Esophagus squamous epithelium (tissue), 5 donors: ENCODE measurements at places on chromosomes 7 and 10. TPM values are rescaled to one million over a fixed set of nuclear protein-coding genes. Genes with fewer than 3 reads are reported as not detected.

ADAM22 gene
- total RNA-seq, result 0.97 TPM

OR2A42 gene
- total RNA-seq, result not detected

DNA sequence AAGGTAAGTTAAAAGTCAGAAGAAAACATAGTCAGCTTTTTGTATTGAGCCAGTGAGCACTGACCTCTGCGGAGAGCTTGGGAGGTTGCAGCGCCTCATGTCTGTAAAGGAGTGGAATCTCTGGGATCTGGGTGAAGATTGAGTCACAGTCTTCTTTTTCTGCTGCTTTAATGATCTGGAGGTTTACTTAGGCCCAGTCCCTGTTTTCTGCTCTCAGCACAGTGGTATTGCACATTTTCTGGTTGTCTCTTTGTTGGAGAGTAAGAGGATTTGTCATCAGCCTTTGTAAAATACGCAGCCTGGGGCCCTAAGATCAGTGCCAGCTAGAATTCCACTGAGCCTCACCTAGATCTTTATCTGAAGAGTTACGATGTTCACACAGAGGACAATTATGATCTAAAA, 58.3 kb upstream of the GJD4 start:
- no peak overlapping the region for H3K27ac ChIP-seq
- no peak overlapping the region for H3K4me3 ChIP-seq
- H3K27me3 ChIP-seq, result no peaks in the 10 kb centered on the region

GPR37 gene
- 3.7 TPM for total RNA-seq

GRCh38 chr7:79453558-79454360, at the start of gene MAGI2:
TSS of gene MAGI2 (minus strand) at chr7:79453667. CDS start at chr7:79453320, 347 bp downstream.
- peak within 1 kb of the TSS; percentile 71 for H3K4me3 ChIP-seq
- no peaks in the 10 kb centered on the region for H3K36me3 ChIP-seq
- H3K27ac ChIP-seq, result peak within 1 kb of the TSS; percentile 94
- no peaks in the 10 kb centered on the region for H3K4me1 ChIP-seq
- DNase-seq, result peak; percentile 3
- H3K27me3 ChIP-seq, result no peaks in the 10 kb centered on the region

CRTAC1 gene
- 10.7 TPM for total RNA-seq

DNA sequence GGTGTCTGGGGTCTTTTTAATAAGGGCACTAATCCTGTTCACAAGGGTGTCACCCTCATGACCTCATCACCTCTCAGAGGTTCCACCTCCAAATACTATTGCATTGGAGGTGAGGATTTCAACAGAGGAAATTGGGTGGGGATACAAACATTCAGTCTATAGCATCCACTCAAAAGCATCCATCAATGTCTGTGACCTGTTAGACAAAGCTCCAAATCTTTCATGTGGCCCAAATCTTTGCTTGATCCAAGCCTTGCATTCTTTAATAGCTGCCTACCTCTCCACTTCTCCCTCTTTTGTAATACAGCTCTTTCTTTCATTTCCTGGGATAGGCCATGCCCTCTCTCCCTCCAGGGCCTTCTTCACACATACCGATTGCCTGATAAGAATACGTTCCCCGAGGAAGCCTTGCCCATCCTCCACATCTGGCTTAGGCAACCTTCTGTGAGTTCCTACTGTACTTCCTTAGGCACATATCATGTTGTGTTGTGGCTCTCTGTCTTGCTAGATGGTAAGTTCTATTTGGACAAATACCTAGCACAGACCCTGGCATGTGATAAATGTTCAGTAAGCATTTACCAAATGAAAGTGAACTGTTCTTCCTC, 66.1 kb downstream of the CREM start:
- H3K27me3 ChIP-seq, result no peaks in the 10 kb centered on the region
- no peaks in the 10 kb centered on the region for H3K36me3 ChIP-seq
- no peak for DNase-seq
- H3K4me1 ChIP-seq, result peaks cover 18% of the 10 kb centered on the region
- H3K4me3 ChIP-seq, result no peak overlapping the region

GRCh38 chr7:87267239-87267900, 47.8 kb upstream of the TMEM243 start:
- no peaks in the 10 kb centered on the region for H3K27me3 ChIP-seq
- no peak overlapping the region for H3K4me3 ChIP-seq
- no peak for DNase-seq

- H3K27ac ChIP-seq, result no peak overlapping the region
- DNase-seq, result no peak
- H3K36me3 ChIP-seq, result no peaks in the 10 kb centered on the region
- no peaks in the 10 kb centered on the region for H3K27me3 ChIP-seq
- H3K4me1 ChIP-seq, result no peaks in the 10 kb centered on the region
- no peak overlapping the region for H3K4me3 ChIP-seq
Observed at GRCh38 chr7:138025215-138026186, 23.6 kb upstream of the CREB3L2 start.

NUTM2D gene
- total RNA-seq, result 1.9 TPM

- no peaks in the 10 kb centered on the region for H3K36me3 ChIP-seq
- no peaks in the 10 kb centered on the region for H3K27me3 ChIP-seq
- no peak for DNase-seq
- H3K4me1 ChIP-seq, result peaks cover 8% of the 10 kb centered on the region
Observed at GRCh38 chr7:2837496-2837895, 6.6 kb downstream of the GNA12 start.

ASB10 gene
- not detected for total RNA-seq

DNA sequence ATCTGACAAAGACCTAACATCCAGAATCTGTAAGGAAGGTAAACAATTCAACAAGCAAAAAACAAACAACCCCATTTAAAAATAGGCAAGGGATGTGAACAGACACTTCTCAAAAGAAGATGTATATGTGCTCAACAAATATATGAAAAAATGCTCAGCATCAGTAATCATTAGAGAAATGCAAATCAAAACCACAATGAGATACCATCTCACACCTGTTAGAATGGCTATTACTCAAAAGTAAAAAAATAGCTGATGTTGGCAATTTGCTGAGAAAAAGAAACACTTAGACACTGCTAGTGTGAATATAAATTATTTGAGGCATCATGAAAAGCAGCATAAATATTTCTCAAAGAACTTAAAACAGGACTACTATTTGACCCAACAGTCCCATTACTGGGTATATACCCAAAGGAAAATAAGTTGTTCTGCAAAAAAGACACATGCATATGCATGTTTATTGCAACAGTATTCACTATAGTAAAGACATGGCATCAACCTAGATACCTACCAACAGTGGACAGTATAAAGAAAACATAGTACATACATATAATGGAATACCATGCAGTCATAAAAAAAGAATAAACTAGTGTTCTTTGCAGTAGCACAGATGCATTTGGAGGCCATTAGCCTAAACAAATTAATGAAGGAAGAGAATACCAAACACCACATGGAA, 980.1 kb downstream of the KCNMA1 start:
- H3K27ac ChIP-seq, result no peak overlapping the region
- no peaks in the 10 kb centered on the region for H3K36me3 ChIP-seq
- no peak overlapping the region for H3K4me3 ChIP-seq
- H3K27me3 ChIP-seq, result no peaks in the 10 kb centered on the region
- no peaks in the 10 kb centered on the region for H3K4me1 ChIP-seq
- DNase-seq, result no peak

- H3K4me1 ChIP-seq, result no peaks in the 10 kb centered on the region
- no peak overlapping the region for H3K4me3 ChIP-seq
- no peaks in the 10 kb centered on the region for H3K36me3 ChIP-seq
Observed at GRCh38 chr7:157975401-157976372, 611.9 kb downstream of the PTPRN2 start.

GRCh38 chr10:59833810-59834209, 72.5 kb downstream of the CCDC6 start:
- DNase-seq, result no peak
- H3K36me3 ChIP-seq, result peaks cover 29% of the 10 kb centered on the region
- H3K4me1 ChIP-seq, result peaks cover 9% of the 10 kb centered on the region
- no peaks in the 10 kb centered on the region for H3K27me3 ChIP-seq

CNPY1 gene
- total RNA-seq, result not detected

GRCh38 chr10:77195101-77195500, 442.5 kb downstream of the KCNMA1 start:
- H3K27me3 ChIP-seq, result no peaks in the 10 kb centered on the region
- H3K36me3 ChIP-seq, result no peaks in the 10 kb centered on the region
- peak overlapping the region; percentile 68 for H3K27ac ChIP-seq
- no peak overlapping the region for H3K4me3 ChIP-seq
- no peak for DNase-seq

NXPH1 gene
- not detected for total RNA-seq

DNA sequence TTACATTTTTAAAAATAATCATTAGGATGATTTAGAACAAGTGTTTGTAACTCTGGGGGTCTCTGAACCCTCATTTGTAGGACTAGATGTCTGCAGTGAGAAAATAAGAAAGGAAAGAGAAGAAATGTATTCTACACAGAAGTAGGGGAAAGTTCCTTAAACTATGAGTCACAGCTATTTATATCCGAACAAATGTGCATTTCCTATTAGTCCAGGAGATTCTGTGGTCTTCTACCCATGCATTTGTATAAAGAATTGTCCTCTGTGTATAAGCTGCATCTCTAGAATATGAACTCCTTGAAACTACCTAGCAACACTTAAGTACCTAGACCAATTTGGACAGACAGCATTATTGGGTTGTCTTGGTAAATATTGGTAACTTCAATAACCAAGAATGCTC, 15.9 kb upstream of the CD36 start:
- H3K4me1 ChIP-seq, result peaks cover 7% of the 10 kb centered on the region
- no peak for DNase-seq
- H3K36me3 ChIP-seq, result no peaks in the 10 kb centered on the region
- no peaks in the 10 kb centered on the region for H3K27me3 ChIP-seq
- no peak overlapping the region for H3K4me3 ChIP-seq

OR9A2 gene
- not detected for total RNA-seq

DNA sequence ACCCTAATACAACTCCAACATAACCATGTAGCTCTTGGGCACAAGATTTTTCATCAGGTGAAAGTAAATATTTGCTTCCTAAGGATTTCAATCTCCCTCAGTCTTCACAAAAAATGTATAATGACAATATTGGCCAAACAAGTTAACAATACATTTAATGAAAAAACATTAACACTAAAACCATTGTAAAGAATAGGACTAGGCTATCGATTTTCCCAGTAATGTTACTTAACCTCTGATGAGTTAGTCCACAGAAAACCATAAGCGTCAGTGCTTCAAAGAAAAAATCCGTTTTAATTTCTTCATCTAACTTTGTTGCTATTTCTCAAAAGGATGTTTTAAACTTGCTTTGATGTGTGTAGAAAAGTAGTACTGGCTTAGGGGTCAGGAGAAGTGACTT, 1.2 kb downstream of the ZNF33B start:
- H3K4me3 ChIP-seq, result peak overlapping the region; percentile 80
- no peak for DNase-seq
- H3K36me3 ChIP-seq, result no peaks in the 10 kb centered on the region
- no peaks in the 10 kb centered on the region for H3K27me3 ChIP-seq

DNA sequence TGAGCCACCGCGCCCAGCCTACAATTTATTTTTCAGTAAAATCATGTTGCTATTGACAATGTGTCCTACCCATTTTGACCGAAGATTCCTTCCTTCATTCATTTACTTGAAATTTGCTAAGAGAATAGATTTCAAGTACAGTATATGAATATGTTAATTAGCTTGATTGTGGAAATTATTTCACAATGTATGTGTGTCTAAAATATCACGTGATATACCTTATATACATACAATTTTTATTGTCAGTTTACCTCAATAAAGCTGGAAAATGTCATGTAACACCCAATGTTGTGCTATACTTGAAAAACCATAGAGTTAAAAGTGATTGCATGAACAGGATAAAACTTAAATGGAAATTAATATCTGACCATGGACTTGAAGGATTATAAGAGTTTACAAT, 521.7 kb upstream of the ANKRD30A start:
- no peak overlapping the region for H3K4me3 ChIP-seq
- no peaks in the 10 kb centered on the region for H3K4me1 ChIP-seq
- no peaks in the 10 kb centered on the region for H3K36me3 ChIP-seq
- H3K27me3 ChIP-seq, result no peaks in the 10 kb centered on the region
- no peak for DNase-seq

- H3K27ac ChIP-seq, result no peak overlapping the region
- no peaks in the 10 kb centered on the region for H3K27me3 ChIP-seq
- no peak for DNase-seq
- peaks cover 3% of the 10 kb centered on the region for H3K4me1 ChIP-seq
- no peak overlapping the region for H3K4me3 ChIP-seq
Observed at GRCh38 chr10:3625959-3626751, 158.9 kb downstream of the KLF6 start.

GRCh38 chr10:37681617-37681999, 175.8 kb downstream of the ZNF248 start:
- no peaks in the 10 kb centered on the region for H3K36me3 ChIP-seq
- H3K4me1 ChIP-seq, result no peaks in the 10 kb centered on the region
- H3K27ac ChIP-seq, result no peak overlapping the region
- no peak overlapping the region for H3K4me3 ChIP-seq
- H3K27me3 ChIP-seq, result no peaks in the 10 kb centered on the region

GRCh38 chr10:108410236-108410635, 1245.7 kb upstream of the SORCS1 start:
- H3K27ac ChIP-seq, result no peak overlapping the region
- no peak overlapping the region for H3K4me3 ChIP-seq
- H3K4me1 ChIP-seq, result no peaks in the 10 kb centered on the region
- H3K36me3 ChIP-seq, result no peaks in the 10 kb centered on the region
- DNase-seq, result no peak

GTF2IRD1 gene
- total RNA-seq, result 26.8 TPM

CELF2 gene
- total RNA-seq, result 4.2 TPM

RPEL1 gene
- not detected for total RNA-seq

GRCh38 chr10:123909866-123910265, 18.3 kb upstream of the CPXM2 start:
- no peak overlapping the region for H3K4me3 ChIP-seq
- no peaks in the 10 kb centered on the region for H3K27me3 ChIP-seq
- H3K36me3 ChIP-seq, result no peaks in the 10 kb centered on the region
- H3K27ac ChIP-seq, result no peak overlapping the region
- no peak for DNase-seq

DNA sequence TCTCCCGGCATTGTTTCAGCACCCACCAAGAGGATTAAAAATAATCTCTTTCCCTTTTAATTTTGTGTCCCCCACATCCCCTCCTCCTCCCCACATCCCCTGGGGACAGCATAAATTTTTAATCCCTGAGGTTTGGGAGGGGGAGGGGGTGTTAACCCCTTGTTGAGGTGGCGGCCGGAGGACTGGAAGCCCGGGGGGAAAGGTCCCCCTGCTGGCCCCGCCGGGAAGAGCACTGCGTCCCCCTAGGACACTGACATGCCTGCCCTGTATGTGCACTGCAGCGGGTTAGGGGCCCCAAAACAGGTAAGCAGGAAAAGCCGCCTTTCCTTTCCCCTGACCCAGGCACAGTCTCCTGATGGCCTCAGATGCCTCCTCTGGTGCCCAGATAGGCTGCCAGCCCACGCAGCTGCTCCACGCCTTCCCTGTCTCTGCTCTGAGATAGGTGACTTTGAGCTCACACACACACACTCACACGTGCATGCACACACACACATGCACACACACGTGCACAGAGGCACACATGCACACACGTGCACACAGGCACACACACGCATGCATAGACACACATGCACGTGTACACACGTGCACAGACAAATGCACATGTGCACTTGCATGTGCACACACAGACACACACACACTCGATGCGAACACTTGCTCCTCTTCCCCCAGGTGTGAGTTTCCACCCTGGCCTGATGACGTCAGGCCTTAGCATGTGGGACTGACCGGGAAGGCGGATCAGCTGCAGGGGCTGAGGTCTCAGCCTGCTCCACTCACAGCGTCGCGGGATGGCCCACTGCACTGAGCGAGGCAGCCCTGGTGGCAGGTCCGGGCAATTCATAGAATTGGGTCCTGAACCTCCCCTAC, 12.3 kb downstream of the CNPY1 start:
- H3K4me1 ChIP-seq, result peaks cover 23% of the 10 kb centered on the region
- peak overlapping the region; percentile 22 for H3K4me3 ChIP-seq
- DNase-seq, result no peak
- no peaks in the 10 kb centered on the region for H3K36me3 ChIP-seq
- H3K27me3 ChIP-seq, result peaks cover 98% of the 10 kb centered on the region
- no peak overlapping the region for H3K27ac ChIP-seq
